Naive thymus-derived CD4-positive, alpha-beta T cell (primary cell): ENCODE measurements at places on chromosomes 13 and 19.

GRCh38 chr19:54389553-54389952 is 24.8 kb upstream of the LAIR1 start:
- DNase-seq = no peak

DNA sequence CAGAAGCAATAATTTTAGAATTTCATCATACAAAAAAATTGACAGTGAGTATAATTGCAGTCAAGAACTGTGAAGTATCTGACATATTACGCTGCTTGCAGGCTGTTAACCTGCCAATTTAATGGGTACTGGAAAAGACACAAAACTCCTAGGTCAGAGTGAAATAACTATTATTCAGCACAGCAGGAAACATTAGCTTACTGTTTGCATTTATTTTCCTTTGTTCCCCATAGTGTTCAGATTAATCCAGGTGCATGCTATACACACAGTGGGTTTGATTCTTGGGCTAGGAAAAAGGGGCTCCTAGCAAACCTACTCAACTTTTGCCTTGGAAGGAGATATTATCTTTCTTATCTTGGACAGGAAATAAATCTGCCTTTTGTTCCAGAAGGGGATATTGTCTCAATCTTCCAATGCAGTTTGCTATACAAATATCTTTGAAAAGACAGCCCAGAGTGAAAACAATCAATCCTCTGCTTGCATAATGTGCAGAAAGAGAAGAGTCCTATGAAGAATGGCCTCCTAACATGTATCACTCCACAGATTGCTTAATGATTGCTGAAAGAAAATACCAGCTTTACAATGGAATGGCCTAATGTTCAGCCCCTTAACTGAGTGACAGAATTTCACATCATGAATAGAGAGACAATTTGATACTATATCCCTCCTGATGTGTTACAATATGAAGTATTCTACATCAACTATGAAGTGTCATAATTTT is 443.4 kb downstream of the TBC1D4 start:
- DNase-seq = no peak

DNA sequence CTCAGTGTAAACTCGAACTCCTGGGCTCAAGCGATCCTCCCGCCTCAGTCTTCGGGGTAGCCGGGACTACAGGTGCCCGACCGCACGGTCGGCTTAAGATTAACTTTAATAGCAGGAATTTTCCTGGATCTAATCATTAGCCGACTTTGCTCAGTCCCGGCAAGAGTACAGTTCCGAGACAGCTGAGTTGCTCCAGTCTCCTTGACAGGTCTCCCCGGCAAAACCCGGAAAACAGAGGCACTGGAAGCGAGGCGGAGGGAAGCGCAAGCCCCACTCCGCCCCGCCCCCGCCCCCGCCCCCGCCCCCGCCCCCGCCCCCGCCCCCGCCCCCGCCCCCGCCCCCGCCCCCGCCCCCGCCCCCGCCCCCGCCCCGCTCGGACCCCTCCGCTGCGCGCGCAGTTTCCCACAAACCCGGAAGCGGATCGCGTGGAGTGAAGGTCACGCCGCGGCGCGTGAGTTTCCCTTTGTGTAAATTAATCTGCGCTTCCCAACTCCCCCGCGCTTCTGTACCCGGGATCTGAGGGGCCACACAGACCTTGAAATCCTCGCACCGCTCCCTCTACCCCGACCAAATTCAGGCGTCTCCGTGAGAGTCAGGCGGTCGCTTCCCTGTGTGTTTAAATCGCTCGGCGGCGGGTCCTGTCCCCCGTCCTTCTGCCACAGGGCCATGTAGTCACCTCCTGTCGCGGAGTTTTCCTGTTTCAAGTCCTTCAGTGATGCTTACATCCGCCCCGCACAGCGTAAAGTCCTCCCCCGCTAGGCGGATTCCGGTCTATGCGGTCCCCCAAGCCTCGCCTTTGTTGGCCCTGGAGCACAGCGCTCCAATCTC is at the start of gene ZNF480:
TSS of gene ZNF480 (plus strand) at position 397 of the 828 bp plus-strand sequence. CDS start 3,244 bp downstream, outside the sequence.
- peak; percentile 80 for DNase-seq

- no peak for DNase-seq
Measured at GRCh38 chr13:31413516-31413915, 213.7 kb downstream of the B3GLCT start.

GRCh38 chr19:51627491-51628138 is 2.6 kb downstream of the SIGLEC5 start:
- DNase-seq = no peak

DNA sequence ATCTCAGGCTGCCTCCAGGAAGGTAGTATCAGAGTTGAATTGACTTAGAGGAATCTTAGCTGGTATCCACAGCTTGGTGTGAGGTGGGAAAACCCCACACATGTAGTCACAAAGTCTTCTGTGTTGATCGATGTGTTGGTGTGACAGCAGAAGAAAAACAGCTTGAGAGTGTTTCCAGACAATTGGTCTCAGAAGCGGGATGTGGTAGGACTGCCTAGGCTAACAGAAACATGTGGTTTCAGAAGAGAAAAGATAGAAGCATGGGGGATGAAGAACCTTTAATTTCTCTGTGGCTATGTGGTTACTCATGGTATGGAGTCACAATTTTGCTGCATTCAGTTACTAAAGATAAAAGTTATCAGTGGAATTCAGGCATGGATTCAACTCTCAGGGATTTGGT is 134.7 kb upstream of the SLITRK5 start:
- DNase-seq = no peak

DNA sequence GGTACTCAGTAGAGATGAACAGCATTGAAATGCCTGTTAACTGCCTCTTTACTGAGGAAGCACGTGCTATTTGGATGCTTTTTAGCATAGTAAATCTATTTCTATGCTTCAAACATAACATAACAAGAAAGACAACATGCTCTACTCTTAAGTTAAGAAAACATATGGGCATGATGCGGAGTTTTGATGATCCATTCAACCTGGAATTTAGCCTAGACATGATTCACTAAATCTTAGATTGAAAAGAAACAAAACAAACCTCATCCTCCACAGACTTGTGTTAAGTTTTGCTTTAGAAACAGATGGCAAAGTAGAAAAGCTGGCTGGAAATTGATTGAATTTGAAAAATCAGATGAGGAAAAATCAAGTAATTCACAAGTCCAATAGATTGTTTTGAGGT is 593.8 kb downstream of the OLFM4 start:
- no peak for DNase-seq

DNA sequence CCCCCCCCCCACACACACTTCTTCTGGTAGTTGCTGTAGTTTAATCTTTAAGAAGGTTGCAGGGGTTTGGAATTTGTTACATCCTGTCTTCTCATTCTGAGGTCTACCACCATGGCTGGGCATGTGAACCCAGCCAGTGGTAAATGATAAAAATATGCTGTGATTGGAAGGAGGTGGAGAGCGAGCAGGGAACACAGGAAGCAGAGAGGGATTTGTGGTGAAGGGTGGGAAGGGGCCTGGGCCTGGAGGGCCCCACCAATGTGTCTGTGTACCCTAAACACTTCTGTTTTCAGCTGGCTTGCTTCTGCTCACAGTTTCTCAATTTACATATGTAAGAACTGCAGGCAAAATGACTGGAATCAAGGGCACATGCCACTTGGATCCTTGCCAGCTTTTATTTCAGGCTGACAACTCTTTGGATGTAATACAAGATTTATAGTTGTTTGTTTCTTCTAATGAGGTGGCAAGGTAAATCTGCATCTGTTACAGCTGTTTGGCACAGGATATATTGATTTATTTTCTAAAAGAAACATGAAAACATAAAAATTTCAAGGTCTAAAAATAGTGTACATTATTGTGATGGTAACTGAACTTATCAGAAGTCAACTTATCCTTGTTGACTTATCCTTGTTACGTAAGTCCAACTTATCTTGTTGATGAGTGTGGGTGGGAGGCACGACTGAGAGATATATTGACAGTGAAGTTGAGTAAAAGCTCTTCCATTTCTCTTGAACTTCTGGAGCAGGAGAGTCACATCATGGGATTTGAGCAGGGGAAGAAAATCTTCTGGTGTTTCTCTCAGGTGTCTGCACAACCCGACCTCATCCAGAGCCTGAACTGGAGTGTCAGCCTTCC is 313.2 kb downstream of the SHISA2 start:
- peak; percentile 9 for DNase-seq

DNA sequence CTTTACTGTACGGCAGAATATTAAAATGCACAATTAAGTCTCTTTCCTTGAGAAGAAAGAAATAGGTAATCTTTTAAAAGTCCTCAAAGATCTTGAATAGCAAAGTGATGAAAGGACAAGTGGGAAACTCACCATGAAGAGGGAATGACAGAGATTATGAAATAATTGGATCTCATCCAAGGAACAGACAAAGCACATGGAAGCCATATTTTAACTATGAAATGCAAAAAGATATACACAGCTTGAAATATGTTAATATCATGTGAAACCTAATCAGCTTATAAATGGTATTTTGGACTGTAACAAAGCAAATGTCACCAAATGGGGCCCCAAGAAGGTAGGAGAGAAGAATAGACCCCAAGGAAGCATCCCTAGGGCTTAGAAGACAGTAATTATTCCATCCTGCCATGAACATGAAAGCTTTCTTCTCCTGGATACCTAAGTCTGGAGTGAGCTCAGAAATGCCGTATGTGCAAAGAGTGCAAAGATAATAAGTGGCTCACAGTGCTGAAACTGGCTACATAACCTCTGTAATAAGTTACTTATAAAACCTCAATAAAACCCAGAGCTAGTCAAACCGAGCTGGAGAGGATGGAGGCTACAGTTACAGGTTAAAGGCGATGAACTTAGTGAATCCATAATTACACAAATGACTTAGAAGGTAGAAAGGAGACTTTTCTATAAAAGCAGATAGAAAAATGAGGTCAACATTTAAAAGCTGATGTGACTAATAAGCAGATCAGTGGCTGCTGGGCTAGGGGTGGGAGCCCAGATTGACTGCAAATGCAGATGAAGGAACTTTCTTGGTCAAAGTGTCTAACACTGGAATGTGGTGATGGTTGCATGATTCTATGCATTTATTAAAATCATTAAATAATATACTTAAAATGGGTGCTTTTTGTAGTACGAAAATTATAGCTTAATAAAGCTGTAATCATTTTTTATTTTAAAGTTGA is 34.4 kb downstream of the DCLK1 start:
- DNase-seq = no peak

DNA sequence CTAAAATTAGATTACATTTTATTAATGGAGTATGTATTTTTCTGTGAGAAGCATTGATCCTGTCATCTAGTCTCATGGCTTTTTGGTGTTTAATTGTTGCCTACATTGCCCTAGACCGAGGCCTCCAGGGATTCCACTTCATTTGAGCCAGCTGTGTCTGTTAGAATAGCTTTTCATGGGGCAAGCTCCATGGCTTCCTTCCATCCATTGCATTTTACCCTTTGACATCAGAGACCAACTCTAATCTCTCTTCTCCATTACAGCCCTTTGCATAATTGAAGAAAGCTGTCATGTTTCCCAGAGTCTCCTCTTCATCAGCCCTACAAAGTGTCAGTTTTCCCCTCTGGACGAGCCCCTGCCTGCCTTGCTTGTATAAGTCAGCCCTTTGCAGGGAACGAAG is 70.6 kb downstream of the MTUS2 start:
- DNase-seq = no peak

DNA sequence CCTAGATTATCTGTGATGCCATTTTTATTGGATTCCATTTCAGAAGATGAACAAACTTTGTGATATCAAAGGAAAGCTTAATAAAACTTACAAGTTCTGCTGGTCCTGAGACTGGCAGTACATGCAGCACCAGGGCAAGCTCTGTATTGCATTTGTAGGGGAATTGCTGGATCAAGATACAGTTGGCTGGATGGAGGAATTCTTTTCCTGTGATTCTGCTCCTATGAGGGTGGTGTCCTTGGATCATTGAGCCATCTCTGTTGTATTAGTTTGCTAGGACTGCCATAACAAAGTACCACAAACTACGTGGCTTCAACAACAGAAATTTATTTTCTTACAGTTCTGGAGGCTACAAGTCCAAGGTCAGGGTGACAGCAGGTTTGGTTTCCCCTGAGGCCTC is 33.9 kb upstream of the CSNK1A1L start:
- no peak for DNase-seq

DNA sequence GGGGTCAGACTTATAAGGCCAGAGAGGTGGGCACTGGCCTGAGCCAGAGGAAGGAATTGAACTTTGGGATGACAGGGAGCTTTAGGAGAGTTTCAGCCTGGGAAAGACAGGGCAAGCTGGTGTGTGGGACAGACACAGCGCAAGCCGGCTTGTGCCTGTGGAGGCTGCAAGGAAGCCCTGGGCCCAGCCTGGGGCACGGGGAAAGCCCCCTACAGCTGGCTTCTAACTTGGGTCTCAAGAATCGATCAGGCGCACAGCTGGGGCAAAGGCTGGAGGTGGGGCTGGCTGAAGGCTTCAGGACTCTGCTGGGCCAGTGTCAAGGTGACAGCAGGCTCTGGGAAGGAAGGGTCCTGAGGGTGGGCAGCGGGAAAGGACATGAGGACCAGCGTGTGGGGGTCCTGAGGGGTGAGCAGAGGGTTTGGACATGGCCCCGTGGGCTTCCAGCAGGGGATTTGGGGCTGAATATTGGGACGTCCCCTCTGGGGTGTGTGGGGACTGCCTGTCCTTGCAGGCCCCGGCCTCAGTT is 3.0 kb downstream of the PTOV1 start:
- no peak for DNase-seq
